NT2/D1 (cell line): ENCODE measurements at places on chromosomes 1 and 21.

- DNase-seq: peak; percentile 77
Measured at GRCh38 chr1:181504399-181504842, 21.1 kb downstream of the CACNA1E start.

DNA sequence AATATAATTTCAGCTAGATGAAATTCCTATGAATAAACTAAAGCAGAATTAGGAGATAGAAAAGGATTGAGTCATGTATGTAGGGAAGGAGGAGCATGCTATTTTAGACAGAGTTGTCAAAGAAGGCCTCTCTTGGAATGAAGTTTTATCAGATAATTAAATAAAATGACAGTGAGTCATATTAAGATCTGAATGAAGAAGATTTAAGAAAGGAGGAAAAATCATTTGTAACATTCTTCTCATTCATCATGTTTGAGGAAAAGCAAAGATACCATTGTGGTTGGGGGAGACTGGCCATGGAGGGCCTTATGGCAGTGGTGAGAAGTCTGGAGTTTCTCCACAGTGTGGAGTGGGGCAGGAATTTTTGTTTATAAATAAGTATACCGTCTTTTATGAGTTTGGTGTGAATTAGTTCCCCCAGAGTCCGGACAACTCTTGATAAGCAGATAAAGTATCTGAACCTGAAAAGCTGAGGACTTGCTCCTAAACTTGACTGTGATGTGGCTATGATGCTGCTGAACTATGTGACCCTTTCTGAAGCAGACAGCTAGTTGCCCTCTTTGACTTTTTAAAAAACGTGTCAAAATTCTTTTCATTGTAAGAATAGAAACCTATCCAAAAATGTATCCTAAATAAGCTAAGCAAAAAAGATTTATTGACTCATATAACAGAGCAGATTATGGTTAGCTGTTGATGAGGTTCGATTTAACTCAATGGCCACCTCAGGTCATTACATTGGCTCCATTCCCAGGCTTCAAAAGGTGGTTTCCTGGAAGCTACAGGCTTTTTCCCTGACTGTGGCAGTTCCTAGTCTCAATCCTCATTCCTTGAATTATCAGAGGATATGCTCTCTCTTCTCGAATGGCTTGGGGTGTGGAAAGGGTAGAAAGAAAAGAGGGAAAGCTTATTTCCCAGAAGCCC is 90.8 kb downstream of the LHX9 start:
- no peak for DNase-seq

GRCh38 chr1:165661703-165662102 is 30.7 kb downstream of the MGST3 start:
- no peak for DNase-seq

- peak; percentile 47 for DNase-seq
Measured at GRCh38 chr1:182599339-182599738, 4.8 kb downstream of the RGS16 start.

- DNase-seq: no peak
Measured at GRCh38 chr21:37982496-37983318, 66.5 kb upstream of the KCNJ6 start.
